Type B pancreatic cell (in vitro differentiated cells): ENCODE measurements at places on chromosomes 6 and 20. TPM values are rescaled to one million over a fixed set of nuclear protein-coding genes. Genes with fewer than 3 reads are reported as not detected.

The NR2E1 gene
- total RNA-seq, result 0.26 TPM in 1 of 2 replicates, not detected in the other

The SLC26A8 gene
- total RNA-seq, result 0.19 TPM in 1 of 2 replicates, not detected in the other

The TRIM31 gene
- total RNA-seq, result 1.8 and 3.8 TPM in 2 replicates

- DNase-seq, result no peak
Observed at GRCh38 chr20:6299456-6299855, 176.6 kb upstream of the FERMT1 start.

GRCh38 chr6:7590918-7591302 lies 912 bp downstream of the SNRNP48 start:
- DNase-seq, result no peak

DNA sequence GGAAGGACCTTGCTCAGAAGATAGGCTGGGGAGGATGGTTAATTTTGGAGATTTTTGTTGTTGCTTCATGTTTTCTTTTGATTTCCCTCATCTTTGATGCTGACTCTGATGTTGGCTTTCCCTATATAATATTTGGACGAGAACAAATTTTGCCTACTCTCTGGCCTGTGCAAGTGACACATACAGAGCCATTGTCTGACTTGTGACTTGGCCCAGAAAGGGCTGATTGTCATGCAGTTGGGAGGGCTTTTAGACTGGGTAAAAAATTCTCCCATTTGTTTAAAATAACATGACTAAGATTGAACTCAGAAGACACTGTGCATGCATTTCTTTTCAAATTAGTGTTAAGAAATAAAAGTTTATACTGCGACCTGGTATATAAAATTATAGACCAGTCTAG lies 98.6 kb upstream of the SUPT3H start:
- DNase-seq, result no peak

GRCh38 chr6:73610444-73611275 lies 43.1 kb downstream of the SLC17A5 start:
- no peak for DNase-seq

- peak; percentile 69 for DNase-seq
Observed at GRCh38 chr6:143745166-143746133, 67.7 kb downstream of the PHACTR2 start.
